Activated T-helper 1 cell treated with anti-CD3 and anti-CD28 coated beads, Interleukin-2, amount 50 U/mL, for 16 hours (primary cell): ENCODE measurements at places on chromosomes 5 and 9.

DNA sequence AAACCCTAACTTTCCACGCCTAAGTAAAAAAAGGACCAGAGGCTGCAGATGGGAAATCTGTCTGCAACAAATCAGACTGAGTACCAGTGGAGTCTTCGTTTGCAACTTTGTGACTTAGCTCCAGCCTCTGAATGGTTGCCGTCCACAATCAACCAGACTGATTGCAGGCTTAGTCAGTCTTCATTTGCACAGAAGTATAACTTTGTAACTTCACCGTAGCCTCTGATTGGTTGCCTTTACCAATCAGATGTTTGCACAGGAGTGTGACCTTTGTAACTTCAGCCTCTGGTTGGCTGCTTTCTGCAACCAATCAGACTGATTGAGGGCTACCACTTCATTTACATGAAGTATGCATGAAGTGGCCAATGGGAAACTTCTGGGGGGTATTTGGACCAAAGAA, 53.7 kb downstream of the TGFBR1 start:
- no peak for DNase-seq

DNA sequence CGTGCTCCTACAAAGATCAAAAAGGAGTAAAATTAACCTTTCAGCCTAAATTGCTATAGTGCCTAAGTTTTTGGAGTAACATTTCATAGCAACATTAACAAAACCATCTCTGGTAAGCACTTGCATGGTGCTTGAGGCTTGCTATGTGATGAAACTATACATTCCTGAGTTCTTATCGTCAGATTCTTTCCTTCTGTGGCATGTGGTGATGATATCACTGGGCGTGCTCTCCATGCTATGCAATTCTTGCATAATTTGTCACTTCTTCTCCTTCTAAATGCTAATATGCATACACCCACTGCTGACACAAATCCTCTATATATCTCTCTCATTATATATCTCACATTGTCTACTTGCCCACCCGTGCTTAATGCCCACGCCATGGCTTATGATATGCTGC, 2019.9 kb downstream of the MAT2B start:
- no peak for DNase-seq

- no peak for DNase-seq
Measured at GRCh38 chr5:133225671-133226152, 173.9 kb downstream of the HSPA4 start.

GRCh38 chr9:28688172-28688571, 1114.9 kb upstream of the C9orf72 start:
- DNase-seq, result no peak

DNA sequence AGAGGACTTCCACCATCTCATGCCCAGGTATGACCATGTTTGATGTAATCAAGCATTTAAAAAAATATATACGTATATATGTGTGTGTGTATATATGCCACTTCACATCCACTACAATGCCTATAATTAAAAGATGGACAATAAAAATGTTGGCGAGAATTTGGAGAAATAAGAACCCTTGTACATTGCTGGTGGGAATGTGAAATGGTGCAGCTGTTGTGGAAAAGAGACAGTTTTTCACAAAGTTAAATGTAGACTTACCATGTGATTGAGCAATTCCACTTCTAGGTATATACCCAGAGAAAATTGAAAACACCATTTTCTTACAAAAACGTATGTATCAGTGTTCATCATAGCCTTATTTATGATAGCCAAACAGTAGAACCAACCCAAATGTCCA, 229.2 kb upstream of the WWC1 start:
- no peak for DNase-seq

GRCh38 chr5:137619191-137619870, 116.6 kb downstream of the KLHL3 start:
- DNase-seq, result no peak
